ENCODE measurements at places on chromosomes 11 and 22.

DNA sequence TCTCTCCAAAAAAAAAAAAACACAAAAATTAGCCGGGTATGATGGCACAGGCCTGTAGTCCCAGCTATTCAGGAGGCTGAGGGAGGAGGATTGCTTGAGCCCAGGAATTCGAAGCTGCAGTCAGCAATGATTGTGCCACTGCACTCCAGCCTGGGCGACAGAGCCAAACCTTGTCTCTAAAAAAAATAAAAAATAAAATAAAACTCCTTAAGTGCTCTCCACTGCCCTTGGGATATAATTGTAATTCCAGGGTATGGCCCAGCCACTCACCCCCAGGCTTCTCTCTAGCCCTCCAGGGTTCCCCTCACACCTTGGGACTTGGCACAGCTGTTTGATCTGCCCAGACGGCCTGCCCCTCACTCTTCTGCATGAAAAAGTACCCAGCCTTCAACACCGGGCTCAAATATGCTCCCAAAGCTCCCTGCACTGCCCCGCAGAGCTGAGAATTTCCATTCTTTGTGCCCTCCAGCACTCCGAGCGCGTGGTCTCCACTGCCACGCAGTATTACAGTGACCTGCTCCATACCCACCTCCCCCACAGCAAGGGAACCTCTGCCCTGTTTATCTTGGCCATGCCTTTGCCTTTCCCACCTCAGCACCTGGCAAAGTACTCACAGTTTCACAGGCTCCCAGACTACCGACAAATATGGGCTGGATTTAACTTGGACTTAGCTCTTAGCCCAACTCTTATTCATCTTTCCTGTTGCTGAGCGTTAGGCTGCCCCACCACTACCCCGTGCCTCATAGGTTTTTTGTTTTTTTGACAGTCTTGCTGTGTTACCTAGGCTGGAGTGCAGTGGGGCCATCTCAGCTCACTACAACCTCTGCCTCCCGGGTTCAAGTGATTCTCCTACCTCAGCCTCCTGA is 7.6 kb upstream of the FTH1 start:
- no peak for DNase-seq

DNA sequence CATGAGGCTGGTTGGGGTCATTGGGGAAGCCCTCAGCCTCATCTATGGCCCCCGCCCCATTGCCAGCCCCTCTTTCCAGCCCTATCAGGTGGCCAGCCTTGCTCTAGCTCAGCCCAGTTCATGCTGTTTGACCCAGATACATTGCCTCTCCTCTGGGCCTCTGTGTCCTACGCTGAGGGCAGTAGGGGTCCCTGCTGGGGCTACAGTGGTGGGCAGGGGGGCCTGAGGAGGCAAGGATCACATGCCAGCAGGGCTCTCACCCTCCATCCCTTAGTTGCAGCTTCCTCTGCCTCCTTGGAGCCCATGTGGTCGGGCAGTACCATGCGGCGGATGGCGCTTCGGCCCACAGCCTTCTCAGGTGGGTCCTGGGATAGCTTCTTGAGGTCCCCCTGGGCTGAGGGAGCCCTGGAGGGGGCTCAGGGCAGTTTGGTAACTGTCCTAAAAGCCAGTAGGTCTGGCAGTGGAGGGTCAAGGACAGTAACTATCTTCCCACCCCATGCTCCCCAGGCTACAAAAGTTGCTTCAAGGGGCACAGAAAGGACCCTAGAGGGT is 19.2 kb downstream of the EMID1 start:
- no peak for DNase-seq

DNA sequence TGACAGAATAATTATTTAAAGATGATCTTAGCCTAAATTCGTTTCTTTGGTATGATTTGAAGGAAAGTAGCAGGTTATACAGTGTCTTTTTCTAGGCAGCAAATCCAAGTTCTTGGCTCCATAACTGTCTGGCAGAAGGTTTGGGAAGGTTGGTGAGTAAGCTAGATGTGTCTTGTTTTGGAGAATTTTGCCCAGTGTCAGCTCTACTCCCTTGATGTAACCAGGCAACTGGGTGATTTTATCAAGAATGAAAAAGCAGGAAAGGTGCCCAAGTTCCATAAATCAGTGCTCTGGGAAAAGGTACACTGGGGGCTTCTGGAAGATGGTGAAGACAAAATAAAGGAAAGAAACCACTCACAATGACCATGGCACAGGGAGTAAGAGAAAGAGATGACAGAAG is 71.5 kb upstream of the USP47 start:
- no peak for DNase-seq

DNA sequence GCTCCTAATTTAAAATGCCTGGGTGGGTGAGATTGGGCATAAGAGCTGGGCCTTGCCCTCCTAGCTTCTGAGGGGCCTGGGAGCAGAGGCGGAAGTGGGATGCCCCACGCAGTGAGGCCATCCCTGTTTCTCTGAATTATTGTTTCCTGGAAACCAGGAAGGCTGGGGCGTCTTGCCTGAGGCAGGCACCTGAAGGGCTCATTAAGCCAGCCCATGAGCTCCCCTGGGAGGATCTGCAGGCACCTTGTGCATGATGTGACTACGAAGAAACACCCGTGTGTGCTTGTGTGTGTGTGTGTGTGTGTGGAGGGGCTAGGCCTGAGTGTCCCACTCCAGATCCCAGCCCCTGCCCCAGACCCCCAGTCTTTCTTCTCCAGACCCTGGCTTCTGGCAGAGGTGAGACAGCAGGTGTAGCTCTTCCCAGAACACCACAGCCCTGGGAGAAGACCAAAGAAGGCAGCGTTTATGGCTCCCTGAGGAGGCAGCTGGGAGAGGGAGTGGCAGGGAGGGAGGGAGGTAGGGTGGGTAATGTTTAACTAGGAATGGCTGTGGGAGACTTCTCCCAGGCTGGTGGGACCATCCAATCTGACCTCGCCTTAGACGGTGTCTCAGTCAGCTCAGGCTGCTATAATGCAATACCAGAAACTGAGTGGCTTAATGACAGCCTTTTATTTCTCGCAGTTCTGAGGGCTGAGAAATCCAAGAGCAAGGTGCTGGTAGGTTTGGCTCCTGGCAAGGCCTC is 2.1 kb upstream of the BATF2 start:
- no peak for DNase-seq

GRCh38 chr11:104620991-104621390 is 277.3 kb downstream of the CASP12 start:
- DNase-seq = no peak

GRCh38 chr11:28964811-28965210 is 856.6 kb downstream of the METTL15 start:
- DNase-seq = no peak

- no peak for DNase-seq
Measured at GRCh38 chr11:27201454-27202302, 161.1 kb downstream of the BBOX1 start.

DNA sequence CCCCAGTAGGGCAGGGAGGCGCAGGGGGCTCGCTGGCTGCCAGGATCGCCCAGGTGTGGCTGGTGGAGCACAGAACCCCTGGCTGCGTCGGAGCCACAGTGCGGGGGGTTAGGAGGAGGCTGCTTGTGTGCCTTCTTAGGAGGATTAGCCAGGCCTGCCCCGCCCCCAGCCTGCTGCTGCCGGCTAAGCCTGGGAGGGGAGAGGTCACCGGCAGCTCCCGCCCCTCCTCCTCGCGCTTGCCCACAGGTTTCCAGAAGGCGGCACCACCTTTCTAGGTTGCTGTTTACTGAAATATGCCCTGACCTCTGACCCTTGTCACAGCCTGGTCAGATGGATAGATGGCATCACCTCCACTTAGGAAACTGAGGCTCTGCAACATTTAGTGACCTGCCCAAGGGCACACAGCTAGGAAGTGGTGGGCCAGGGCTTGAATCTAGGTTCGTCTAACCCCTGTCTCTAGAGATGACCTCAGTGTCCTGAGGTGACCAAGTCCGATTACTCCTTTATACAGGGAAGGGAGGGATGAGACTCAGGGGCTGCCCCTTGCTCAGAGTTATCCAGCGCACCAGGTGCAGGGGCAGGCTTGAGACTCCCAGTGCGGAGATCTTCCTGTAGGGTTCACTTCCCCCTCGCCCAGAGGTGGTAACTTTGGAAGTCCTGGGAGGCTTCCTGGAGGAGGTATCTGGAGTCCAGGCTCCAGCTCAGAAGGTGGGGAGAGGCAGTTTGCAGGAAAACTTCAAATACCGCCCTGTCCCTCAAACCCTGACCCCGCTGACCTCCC is 44.0 kb downstream of the MYO7A start:
- no peak for DNase-seq

DNA sequence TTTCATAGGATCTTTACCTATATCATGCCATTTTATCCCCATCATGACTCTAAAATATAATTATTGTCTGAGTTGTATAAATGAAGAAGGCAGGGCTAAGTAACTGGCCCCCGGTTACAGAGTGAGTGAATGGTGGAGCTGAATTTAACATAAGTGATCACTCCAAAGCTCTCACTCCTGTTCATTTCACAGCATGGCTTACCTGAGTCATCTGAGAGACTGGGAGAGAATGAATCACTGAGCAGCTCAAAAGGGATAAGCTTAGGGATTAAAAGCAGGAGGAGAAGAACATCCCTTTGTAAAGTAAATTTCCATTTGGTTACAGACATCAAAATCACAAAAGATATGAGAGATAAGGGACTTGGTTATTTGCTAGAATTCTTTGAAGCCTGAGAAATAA is 294.0 kb upstream of the CTSC start:
- no peak for DNase-seq

DNA sequence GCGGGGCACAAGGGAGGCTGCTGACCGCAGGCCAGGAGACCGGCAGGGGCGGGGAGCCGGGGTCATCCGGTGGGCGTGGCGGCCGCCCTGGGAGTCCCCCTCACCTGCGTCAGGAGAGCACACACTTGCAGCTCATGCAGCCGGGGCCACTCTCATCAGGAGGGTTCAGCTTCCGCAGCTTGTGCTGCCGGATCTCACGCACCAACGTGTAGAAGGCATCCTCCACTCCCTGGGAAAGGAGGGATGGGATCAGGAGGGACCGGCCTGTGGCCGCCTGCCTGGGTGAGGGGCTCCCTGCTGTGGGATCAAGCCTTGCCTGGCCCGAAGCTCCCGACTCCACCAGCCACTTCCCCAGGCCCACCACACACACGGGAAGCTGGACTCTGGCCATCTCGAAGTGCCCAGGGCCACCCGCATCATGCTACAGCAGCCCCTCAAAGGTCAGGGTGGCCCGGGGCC is 2.8 kb downstream of the HRAS start:
- no peak for DNase-seq

GRCh38 chr11:122883646-122883979 is 1.1 kb downstream of the JHY start:
- no peak for DNase-seq

GRCh38 chr11:68213135-68213515 is at the start of gene KMT5B:
TSS of gene KMT5B (minus strand) at chr11:68213296. CDS start at chr11:68190076, 23,220 bp downstream.
- DNase-seq = peak; percentile 60

- DNase-seq = no peak
Measured at GRCh38 chr11:117993988-117994745, 8.0 kb downstream of the IL10RA start.

GRCh38 chr11:3953327-3953726 is 97.9 kb downstream of the STIM1 start:
- no peak for DNase-seq

GRCh38 chr11:21564833-21565682 is 627.8 kb upstream of the ANO5 start:
- no peak for DNase-seq

DNA sequence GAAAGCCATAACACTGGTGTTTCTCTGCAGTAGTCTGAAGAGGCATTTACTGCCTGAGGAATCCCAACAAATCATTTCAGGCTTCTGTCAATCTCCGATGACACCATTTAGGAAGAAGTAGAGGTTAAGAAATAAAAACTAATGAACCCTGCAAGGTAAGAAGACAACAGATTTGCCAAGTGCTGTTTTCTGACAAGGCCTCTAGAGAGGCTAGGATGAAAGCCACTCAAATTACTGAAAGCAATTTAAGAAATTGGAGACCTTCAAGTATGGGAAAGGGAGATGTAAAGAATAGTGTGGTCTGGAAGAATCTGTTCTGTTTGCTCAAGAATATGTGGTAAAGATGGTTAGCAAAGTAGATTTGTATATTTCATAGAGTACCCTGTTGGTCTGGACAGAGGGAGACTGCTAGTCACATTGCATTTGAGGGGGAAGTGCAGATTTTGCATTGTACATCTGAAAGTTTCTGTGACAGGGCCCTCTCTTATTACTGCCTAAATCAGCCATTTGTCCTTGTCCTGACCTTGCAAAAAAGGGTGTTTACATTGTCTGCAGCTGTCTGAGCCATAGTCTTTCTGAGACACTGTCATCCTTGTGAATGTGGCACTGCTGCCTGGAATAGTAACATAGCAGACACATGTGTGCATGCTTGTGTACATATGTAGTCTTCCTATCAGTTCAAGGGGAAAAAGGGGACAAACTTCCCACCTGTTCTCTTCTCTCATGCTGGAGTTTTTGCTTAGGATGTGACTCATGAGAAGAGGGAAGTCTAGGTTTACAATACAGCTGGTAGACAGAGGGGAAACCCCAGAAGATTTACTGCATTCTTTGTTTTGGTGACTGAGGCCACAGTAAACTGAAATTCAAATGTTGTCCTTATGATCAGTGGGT is 640.2 kb upstream of the KIRREL3 start:
- no peak for DNase-seq

DNA sequence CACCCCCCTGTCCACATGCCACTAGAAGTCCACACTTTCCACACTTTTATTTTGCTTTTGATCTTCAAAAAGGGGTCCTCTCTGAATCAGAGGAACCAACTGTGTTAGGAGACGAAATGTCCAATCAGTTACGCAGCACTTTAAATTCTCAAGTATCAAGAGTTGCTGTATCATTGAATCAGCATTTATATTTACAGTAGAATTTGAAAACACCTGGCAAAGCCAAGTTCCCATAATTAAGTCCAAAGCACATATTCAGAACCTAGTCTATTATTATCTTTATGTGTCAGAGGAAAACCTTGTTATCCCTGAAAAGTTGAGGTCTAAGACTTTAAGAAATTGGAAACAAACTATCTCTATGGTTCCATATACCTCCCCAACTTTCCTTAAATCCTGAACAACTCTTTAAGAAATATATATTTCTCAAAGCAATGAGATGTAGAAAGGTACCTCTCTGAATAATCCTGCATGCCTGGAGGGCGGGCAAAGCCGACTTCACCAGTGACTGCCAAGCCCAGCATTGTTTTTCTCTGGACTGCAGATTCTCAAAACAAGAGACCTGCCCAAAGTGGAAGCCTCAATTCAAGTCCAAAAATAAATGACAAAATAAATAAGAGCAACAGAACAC is 75.9 kb upstream of the ARFGAP3 start:
- no peak for DNase-seq

- peak; percentile 52 for DNase-seq
Measured at GRCh38 chr22:25110846-25111578, 88.6 kb upstream of the CRYBB3 start.

GRCh38 chr11:71311176-71311925 is 59.0 kb upstream of the SHANK2 start:
- no peak for DNase-seq

DNA sequence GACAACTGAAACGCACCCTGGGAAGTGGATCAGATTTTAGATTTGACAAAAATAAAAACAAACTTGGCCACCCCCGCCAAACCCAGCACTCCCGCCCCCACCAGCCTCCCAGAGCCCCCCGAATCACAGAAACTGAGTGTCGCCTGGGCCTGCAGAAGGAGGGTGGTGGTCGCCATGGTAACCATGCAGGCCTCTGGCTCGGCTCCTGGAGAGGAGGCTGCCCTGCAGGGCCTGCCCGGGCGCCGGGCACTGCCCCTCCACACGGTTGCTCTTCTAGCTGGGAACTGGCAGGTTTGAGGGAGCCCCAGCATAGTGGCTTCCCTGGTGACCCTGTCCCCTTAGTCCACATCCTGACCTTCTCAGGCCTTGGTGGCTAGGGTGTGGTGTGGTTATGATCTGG is 19.3 kb downstream of the CACNA1I start:
- DNase-seq = no peak

GRCh38 chr11:121459413-121460017 is 6.7 kb upstream of the SORL1-AS1 start:
- DNase-seq = no peak

GRCh38 chr22:48942698-48943566 is 884.7 kb downstream of the BRD1 start:
- DNase-seq = no peak
